ENCODE measurements at places on chromosomes 13 and 19.

GRCh38 chr19:51800473-51801244, 5.7 kb downstream of the FPR3 start:
- no peak for DNase-seq

DNA sequence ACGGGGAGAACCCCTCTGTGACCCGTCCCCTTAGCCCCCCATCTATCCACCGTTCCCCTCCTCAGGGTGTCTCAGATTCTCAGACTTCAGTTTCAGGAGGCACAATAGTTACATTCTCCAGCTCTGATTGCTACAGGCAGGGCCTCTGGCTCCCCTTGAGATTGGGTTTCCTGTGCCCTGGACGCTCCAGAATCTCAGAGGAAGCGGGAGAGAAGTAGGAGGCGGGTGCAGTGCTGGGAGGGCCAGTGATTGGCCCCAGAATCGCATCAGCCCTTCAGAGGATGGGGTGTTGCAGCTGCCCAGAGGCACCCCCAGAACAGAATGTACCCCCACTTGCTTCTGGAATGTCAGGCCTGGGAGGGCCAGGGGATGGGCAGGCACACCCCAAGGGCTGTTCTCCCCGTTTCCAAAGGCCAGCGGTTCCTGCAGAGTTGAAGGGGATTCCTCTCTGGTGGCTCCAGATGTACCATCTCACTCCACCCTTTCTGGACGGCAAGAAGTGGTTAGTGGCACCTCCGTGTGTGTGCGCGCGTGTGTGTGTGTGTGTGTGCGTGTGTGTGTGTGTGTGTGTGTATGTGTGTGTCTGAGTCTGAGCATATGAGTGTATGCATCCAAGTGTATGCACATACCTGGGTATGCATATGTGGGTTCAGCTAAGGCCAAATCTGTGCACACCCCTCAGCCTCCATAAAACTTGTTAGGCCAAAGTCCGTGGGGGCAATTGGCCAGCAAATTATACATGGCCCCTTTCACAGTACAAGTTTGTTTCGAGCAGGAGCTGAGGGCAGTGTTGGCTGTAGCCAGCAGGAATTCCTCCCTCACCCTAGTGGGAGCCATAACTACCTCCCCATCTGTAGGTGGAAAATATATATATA, 35.5 kb downstream of the LYL1 start:
- no peak for DNase-seq

GRCh38 chr19:15721268-15721667, 6.6 kb upstream of the OR10H2 start:
- no peak for DNase-seq

DNA sequence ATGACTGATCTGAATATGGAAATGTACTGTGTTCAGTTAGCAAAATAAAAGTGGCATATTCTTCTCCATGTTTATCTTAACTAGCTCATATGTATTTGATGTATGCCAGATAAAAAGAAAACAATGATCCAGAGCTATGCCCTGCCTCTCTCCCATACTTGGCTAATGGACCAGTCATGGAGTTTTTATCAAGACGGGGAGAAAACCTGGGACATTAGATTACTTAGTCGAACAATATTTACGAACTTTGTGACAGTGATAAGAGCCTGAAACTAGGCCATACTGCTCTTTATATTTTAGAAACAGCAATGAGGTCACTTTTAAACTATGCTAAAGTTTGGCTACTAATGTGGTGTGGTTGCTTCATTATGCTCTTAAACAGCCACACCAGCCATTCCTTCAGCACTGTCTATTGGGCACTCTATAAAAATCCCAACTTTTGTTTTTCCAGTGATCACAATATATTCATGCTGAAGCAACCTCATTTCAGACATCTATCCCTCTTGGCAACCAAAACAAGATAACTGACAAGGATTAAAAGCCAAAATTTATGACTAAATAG, 265.0 kb downstream of the FGF14 start:
- DNase-seq: no peak

- no peak for DNase-seq
Measured at GRCh38 chr19:55958356-55958755, 10.7 kb downstream of the NLRP8 start.

GRCh38 chr13:38348861-38349389, 726 bp upstream of the UFM1 start:
- no peak for DNase-seq

GRCh38 chr19:33659835-33660234, 38.1 kb downstream of the CHST8 start:
- DNase-seq: no peak

- no peak for DNase-seq
Measured at GRCh38 chr19:33208904-33209849, 15.0 kb downstream of the LRP3 start.

GRCh38 chr19:16527971-16528521, 14.2 kb downstream of the CHERP start:
- peak; percentile 38 for DNase-seq

DNA sequence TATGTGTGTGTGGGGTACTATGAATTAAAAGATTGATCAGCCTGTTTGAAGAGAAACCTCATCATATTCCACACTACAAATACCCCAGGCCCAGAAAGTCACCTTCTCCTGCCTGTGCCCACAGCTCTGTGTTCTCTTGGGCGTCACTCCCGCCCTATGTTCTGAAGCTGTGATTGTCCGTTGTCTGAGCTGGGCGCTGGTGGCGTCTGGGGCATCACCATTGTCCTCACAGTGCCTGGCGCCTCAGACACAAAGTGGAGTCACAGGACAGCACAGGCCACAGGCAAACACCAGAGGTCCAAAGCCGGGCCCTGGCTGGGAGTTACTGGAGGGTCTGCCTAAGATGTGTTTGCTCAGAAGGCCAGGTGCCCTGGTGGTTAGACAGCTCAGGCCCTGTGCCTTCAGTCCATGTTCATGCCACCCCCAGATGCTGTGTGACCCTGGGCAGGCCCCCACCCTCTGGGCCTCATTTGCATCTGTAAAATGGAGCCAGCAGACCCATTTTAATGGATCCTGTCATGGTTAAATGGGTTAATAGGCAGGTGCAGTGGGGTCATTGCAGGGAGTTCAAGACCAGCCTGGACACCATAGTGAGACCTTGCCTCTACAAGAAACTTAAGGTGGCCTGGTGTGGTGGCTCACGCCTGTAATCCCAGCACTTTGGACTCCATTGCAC, 34.5 kb downstream of the DNM2 start:
- no peak for DNase-seq

GRCh38 chr13:60229708-60230272, 66.1 kb upstream of the DIAPH3 start:
- DNase-seq: no peak

DNA sequence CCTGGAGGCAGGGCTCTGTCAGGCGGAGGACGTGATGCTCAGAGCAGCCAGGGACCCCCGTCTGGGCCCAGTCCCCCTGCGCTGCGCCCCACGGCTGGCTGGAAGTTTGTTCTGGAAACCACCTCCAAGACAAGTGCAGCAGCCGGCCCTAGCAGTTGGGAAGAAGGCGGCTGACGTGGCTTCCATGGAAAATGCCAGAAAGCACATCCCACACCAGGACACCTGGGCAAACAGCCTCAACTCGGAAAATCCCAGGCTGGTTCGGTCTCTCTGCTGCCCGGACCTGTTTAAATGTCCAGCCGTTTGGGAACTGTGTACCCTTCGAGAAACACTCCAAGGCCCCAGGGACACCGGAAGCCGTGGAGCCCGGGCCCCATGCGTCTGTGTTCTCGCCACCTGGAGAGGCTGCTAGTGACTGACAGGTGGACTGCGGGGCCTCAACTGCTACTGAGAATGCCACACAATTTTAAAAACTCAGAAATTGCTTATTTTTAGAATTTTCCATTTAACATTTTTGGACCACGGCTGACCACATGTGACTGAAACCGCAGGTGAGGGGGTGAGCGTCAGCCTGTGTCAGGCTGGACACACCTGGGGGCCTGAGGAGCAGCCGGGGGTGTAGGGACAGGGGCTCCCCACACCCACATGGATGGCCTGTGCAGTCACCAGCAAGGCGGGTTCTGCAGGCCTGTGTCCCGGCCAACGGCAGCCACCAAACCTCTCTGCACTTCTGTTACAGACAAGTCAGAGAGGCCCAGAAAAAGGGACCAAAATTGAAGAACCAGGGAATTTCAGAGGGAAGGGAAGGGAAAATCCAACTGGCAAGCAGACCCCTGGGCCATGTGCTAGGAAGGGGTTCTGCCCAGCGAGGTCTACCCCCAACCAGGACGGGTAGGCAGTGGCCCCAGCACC, 31.7 kb downstream of the RASA3 start:
- DNase-seq: no peak

DNA sequence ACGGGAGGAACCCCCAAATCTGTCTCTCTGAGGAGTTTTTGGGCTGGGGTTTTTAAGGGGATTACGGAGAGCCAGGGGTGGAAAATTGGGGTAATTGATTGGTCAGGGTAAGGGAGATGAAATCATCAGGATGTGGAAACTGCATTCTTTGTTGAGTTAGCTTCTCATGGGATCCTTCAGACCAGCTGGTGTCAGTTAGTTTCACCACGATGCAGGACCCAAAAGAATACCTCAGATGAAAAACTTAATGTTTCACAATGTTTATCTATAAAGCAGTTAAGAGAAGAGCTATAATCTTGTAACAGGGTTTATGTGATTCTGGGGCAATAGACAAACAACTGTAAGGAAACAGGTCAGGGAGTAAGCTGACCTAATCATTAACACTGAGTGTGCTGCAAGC, 230.8 kb downstream of the POU4F1 start:
- DNase-seq: no peak

GRCh38 chr19:13082192-13083007, 20.3 kb downstream of the LYL1 start:
- DNase-seq: no peak

DNA sequence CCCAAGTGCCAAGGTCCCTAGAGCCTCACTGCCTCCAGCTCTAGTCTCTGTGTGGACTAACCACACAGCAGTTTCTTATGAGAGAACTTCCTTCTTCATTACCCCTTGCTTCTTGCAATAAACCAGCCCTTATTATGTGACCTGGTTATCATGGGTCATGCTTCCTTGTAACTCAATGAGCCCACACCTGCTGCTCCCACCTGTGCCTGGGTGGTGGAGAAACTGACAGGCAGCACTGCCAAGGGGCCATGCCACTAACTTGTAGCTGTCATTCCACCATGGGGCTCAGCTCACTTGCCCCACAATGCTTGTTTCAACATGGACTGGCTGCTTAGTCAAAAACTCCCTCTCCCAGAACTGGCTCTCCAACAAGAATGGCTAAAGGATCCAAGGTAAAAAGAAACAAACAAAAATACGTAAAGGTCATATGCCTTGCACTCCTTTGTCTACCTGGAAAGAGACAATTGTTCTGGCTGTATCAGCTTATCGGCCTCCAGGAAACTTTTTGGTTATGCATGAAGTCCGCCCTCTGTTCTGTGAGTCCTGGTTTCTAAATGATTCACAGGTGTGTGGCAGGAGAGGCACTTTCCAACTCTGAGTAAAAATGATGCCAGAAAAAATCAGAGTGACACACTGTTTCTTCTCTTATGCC, 446.4 kb downstream of the COG6 start:
- no peak for DNase-seq

GRCh38 chr13:68173111-68173510, 943.0 kb upstream of the PCDH9 start:
- DNase-seq: no peak

GRCh38 chr19:50717891-50718254, 1.7 kb downstream of the SHANK1 start:
- no peak for DNase-seq

GRCh38 chr13:104491916-104492315, 1425.7 kb upstream of the SLC10A2 start:
- no peak for DNase-seq

- DNase-seq: no peak
Measured at GRCh38 chr13:97660594-97661260, 226.8 kb downstream of the RAP2A start.

GRCh38 chr19:56959205-56959604, 118.7 kb upstream of the PEG3 start:
- DNase-seq: no peak

GRCh38 chr19:39913682-39914333, 20.6 kb downstream of the FCGBP start:
- DNase-seq: no peak

GRCh38 chr19:33436360-33437345, 63.1 kb downstream of the CEBPG start:
- DNase-seq: no peak

DNA sequence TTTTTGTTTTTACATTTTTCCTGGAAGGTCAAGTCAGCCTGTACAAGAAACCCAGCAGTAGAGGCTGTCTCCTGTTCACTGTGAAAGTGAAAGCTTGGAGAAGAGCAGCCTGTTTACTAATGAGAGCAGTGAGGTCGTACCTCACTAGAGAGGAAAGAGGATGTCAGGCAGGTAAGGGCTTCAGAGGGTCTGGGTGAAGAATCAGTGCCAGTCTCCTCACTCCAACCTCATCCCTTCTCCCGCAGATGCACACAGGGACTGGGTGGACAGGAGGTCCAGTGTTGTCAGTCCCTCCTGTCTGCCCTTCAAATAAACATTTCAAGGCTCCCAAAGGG, 462.5 kb downstream of the KLF5 start:
- no peak for DNase-seq

DNA sequence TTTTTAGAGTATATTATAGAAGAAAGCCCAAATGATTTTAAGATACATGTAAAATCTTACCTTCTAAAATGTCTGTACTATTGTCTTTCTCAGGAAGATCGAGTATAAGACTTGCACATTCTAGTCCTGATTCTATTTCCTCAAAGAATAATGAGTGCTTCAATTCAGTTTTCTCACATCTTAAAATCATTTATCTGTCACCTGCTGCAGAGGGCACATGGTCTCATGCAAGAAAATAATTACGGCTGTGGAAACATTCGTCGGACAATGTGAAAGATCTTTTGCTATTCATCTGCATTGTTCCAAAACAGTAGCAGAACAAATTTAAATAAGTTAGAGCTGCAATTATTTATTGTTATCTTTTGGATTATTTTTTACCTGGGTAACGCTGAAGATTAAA, 1403.5 kb downstream of the PCDH9 start:
- DNase-seq: no peak

DNA sequence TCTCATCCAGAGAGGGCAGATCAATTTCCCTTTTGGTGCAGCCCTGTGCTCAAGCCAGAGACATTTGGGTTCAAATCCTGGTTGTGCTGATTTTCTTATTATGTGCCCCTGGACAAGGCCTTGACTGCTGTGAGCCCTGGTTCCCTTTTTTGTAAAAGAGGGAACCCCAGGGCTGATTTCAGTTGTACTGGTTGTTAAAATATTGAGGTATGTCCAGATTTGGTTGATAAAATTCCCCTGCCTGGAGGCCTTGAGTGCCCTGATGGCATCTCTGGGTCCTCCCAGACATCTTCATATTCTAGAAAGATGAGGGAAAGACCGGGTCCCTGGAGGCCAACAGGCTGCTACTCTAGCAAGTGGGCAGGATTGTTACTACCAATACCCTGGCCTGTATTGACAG, 14.4 kb upstream of the PLAUR start:
- DNase-seq: no peak

GRCh38 chr19:11130824-11131455, 24.6 kb downstream of the SPC24 start:
- DNase-seq: peak; percentile 70

DNA sequence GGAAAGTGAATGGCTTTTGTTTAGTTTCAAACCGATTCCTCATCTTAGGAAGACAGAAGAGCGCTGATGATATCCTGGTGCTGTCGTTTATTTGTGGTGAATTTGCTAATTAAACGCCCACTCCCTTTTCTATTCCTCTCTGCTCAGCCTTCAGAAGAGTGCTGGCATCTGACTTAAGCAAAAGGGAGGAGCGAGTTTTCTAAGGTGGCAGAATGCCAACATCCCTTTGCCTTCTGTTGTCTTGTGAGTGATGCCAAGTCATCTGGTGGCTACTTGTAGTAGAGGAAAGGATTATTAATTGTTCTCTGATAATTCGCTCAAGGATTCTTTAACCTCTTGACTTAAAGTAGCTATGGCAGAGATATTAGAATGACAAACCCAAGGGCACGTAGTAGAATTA, 68.1 kb downstream of the ERCC5 start:
- no peak for DNase-seq
